ENCODE measurements at places on chromosomes 11 and 22.

DNA sequence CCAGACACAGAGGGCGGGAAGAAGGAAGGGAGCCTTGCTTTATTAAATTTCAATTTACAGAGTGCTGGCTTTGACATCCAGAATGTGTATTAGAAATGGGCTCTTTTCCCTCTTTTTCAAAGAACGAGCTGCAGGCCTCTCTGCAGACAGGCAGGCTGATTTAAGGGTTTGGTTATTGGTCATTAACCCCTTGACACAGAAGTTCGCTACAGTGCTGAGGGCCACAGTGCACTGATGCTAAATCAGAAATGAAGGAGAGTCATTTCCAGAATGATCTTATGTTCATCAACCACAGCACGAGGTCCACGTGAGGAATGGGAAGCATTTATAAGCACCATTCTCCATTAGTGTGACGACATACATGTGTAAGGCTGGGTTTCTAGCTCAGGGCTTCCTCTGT, 51.8 kb downstream of the CSNK2A3 start:
- no peak for DNase-seq

GRCh38 chr11:129223260-129223659, 31.1 kb upstream of the ARHGAP32 start:
- DNase-seq, result no peak

- no peak for DNase-seq
These were observed 55.0 kb downstream of the AP2A2 start for GRCh38 chr11:980438-981357.

- DNase-seq, result no peak
These were observed 20.3 kb downstream of the ARHGAP20 start for GRCh38 chr11:110691926-110692325.

- DNase-seq, result no peak
These were observed 167.0 kb downstream of the TENM4 start for GRCh38 chr11:79273781-79274180.

- no peak for DNase-seq
These were observed 120.5 kb upstream of the FGF3 start for GRCh38 chr11:69939551-69940245.

DNA sequence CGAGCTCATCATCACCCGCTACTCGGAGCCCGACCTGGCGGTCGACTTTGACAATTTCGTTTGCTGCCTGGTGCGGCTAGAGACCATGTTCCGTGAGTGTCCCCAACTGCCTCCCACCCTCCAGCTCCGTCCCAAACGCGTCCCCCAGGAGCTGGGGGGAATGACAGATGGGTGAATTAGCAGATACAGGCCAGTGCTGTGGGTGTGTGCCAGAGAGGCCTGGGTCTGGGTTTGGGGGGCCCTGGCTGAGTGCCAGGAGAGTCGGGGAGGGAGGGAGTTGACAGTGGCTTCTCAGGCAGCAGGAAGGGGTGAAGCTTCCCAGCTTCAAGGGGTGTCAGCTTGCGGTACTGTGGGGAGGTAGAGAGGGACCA, 28.6 kb downstream of the CAPN1 start:
- no peak for DNase-seq

DNA sequence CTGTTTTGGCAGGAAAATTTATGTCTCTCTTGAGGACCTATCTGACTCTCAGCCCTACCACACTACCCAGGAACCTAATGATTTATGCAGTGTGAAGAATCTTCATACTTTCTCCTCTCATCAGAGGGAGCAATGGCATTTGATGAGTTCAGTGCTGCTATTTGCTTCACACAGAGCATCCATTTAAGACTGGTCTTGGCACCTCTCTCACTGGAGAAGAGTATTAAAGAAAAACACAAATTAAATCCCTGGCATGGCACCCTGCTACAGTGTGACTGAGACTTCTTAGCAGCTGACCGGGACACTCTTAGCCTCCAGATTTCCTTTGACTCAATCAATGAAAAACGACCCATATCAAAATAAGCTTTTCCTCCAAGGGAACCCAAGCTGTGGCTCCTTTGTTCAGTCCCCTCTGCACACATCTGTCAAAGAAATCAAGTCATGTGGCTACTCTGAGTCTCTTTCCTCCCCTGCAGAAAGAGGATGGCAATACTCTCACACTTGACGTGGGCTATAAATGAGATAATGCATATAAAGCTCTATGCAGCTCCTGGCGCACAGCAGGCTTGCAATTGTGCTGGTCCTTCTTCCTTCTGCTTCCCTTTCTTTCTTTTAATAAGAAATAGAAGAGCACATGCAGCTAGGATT, 186.1 kb upstream of the E2F8 start:
- no peak for DNase-seq

DNA sequence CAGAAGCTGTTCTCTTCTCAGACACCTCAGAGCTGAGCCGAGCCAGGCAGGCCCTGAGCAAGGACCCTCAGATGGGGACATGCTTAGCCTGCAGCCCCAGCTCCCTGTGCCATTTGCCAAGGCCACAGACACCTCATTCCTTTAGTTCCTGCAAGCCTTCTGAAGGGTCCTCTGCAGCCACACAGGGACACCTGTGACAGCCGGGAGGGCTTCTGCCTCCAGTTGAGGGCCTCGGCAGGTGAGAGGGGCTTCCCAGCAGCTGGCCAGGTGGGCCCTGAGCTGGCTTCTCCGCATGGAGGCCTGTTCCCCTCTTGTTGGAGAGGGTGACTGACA, 18.2 kb downstream of the INCENP start:
- DNase-seq, result no peak

DNA sequence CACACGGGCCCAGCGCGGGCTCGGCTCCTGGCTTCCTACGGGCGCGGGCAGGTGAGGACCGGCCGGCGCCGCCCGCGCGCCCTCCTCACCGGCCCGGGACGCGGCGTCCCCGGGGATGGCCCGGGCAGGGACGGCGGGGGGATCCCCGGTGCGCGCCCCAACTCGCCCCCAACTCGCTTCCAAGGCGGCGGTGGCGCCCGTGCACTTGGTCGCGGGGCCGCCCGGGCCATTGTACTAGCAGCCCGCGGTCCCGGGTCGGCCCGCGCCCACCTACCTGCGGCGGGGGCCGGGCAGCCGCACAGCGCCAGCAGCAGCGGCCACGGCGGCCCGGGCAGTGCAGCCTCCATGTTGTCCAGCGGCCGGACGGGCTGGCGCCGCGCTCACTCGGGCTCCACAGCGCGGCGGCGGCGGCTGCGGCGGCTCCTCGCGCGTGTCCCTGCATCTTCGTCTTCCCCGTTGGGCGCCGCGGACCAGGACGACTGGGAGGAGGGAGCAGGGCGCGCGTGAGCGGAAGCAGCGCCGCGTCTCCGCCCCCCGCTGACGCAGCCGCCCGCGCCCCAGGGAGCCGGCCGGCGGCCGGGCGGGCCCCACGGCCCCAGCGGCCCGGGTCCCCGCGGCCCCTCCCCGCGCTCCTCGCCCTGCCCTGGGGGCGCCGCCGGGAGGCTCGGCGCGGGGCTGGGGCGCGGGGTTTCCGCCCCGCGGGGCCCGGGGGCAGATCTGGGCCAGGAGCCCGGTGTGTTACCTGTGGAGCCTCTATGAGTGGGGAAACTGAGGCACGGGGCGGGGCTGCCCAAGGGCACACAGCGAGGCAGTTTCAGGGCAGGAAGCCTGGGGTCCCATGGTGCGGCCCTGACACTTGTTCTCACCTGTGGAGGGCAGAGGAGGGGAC, 159.3 kb upstream of the GRK3 start:
- peak; percentile 46 for DNase-seq

DNA sequence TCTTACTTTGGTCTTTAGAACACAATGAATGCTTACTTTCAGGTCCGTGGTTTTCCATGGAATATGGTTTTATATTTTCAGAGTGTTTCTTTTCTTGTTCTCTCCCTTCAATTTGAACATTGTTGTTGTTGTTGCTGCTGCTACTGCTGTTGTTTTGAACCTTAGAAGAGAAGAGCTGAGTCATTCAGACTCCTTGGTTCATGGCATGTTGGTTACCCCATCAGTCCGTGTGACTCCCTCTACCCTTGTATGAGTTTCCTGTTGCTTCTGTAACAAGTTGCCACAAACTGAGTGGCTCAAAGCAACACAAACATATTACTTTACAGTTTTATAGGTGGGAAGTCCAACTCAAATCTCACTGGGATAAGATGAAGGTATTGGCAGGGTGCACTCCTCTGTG, 511.0 kb downstream of the INSC start:
- no peak for DNase-seq

GRCh38 chr11:11318961-11319360, 34.1 kb downstream of the CSNK2A3 start:
- no peak for DNase-seq

DNA sequence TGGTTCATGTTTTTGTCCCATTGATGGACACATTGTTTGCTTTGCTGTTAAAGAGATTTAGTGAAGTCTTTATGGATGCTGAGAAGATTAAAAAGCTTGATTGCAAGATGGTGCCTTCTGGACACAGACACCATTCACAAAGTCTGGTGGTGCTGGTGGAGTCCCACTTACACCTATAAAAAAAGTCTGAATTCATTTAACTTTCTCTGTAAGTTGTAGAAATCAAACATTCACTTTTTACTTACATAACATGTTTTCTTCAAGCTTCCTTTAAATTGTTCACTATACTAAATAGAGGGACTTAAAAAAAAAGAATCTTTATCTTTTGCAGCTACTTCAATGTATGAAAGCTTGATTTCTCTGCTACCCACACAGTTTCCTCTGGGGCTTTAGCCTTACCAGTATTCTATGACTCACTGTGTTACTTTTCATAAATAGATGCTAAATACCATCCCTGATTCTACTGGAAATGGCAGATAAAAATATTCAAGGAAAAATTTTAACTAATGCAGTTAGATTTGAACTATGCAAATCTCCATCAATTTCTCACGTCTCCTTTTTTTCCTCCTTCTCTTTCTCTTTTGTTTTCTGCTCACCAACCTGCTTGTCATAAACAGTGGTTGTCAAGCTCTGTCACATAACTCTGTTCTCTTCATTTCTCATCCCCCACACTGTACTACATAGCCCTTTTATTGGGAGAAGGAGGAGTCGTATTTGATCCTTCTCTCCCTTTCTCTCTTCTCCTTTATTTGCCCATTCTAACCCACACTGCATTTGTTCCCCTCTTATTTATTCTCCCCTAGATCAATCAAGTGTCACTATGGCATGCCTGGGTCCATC, 89.7 kb downstream of the FAM76B start:
- DNase-seq, result no peak

GRCh38 chr11:125872138-125872491, 15.4 kb upstream of the HYLS1 start:
- no peak for DNase-seq

Data from effector CD8-positive, alpha-beta T cell (primary cell).